Psoas muscle (tissue), 8 donors: ENCODE measurements at places on chromosomes 16 and 17.

GRCh38 chr17:4053596-4053995, 89.2 kb downstream of the ZZEF1 start:
- no peak for DNase-seq

- DNase-seq: peak; percentile 7
These were observed 40.7 kb upstream of the CBFA2T3 start for GRCh38 chr16:89017543-89018281.

DNA sequence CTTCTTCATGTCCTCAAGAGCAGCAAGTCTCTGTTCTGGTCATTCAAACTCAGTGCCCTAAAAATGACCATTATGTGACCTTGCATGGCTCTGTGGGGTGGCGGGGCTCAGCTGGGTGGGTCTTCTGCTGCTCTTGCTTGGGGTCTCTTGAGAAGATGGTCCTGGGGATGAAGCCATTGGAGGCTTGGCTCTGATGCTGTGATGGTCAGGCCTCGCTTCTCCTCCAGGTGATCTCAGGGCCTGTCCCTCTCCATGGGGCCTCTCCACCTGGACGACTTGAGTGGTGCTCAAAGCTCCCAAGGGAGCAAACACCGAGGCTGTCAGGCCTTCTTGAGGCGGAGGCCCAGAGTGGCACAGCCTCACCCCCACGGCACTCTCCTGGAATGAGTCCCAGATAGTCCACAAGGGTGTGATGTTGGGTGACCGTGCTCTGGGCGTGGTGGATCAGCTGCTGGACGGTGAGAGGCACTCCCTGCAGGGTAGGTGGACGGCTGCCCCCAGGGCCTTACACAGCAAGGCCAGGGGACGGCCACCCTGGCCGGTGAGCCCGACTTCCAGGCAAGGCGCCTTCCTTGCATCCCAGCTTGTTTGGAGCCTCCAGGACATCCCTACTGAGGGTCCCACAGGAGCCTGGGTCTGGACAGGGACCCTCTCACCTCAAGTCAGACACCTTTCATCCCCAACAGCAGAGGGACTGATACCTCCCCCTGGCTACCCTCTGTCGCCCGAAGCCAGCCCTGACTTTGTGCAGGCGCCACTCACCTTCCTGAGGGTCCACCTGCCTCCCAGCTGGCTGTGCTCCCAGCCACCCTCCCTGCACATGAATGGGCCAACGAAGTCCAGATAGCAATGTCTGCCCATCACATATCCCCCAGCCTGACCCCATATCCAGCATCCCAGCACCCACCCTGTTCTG, 48.7 kb downstream of the USP22 start:
- DNase-seq: no peak

- peak; percentile 86 for DNase-seq
These were observed 55.1 kb downstream of the ZNRF1 start for GRCh38 chr16:75053791-75054555.

DNA sequence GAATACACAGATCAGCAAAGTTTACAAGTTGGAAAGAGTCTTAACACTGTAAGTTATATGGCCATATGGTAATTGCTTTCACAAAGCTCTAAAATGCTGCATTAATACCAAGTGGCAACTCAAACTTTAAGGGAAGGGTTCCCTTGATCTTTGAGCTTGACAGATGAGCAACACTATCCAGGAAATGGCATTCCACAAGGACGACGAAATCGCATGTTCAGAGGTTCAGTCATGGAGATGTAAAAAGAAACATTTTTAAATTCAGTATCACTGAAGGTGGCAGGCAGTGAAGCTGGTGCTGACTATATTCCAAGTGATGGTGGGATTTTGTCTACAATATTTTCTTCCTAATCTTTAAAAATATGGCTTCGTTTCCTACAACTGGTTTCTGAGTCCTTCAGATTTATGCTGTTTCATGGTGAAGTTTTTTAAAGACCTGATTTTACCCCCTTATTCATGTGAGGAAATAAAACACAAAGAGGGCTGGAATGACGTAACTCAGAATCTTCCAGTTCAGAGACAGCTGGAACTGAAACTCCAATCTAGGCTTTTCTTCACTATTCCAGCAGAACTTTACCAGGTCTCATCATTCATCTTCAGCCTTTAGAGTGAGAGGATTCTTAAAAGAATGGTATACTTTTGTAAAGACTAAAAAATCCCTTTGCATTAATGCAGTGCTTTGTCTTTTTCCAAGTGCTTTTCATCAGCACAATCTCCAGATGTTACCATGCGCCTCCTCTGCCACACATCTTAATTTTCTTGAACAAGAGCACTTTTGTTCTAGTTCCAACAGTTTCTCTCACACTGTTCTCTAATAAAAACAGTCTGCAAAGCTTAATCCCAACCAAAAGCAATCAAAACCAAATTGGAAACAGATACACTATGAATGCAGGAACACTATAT, 20.2 kb downstream of the CHCT1 start:
- no peak for DNase-seq

- DNase-seq: no peak
These were observed 20.9 kb downstream of the AKTIP start for GRCh38 chr16:53482123-53482522.

DNA sequence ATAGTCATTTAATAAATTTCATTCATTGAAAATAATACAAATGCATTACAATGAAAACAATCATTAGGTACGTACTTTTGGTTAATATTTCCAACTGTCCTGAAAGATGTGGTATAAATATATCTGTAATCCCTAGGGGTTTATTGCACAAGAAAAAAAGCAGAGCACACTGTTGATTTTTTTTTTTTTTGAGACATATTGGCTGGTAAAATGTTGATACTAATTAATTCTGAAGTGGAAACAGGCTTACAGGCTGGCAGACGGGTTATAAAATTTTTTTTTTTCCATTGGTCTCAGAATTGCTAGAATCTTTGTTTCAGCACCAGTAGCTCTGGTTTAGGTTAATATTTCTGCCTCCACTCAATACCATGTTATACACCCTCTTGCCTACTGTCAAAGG, 193.6 kb downstream of the MAP2K6 start:
- no peak for DNase-seq

DNA sequence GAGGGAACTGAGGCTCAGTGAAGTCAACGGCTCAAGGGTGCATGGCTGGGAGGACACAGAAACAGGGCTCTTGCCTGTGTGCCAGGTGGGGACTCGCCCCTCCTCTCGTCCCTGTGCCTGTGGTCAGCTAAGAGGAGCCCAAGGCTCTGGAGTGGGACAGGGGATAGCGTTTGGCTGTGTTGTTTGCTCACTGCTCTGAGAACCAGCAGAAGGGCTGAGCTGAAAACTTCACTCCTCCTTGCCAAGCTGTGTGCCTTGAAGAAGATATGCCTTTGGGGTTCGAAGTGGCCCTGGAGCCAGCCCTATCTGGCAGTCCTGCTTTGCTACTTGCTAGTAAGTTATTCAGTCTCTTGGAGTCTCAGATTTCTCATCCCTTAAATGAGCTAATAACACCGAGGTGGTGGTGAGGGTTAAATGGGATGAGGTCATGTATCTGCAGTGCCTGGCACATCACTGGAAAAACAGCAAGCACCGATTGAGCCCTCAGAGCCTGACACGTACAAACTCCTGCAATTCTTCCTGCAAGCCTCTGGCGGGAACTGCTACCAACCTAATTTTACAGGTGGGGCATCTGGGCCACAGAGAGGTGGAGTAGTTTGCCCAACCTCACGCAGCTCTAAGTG, 17.7 kb downstream of the FOXL1 start:
- no peak for DNase-seq

GRCh38 chr16:50169555-50170096, 16.5 kb downstream of the TENT4B start:
- DNase-seq: no peak

- no peak for DNase-seq
These were observed 648.5 kb upstream of the RBFOX1 start for GRCh38 chr16:6684076-6684673.
